ENCODE measurements at places on chromosomes 1 and 21. TPM values are rescaled to one million over a fixed set of nuclear protein-coding genes. Genes with fewer than 3 reads are reported as not detected.

- DNase-seq: peak; percentile 75
Observed at GRCh38 chr1:101259744-101260148, 22.9 kb downstream of the S1PR1 start.

The SSU72 gene
- total RNA-seq: 43.3 TPM

DNA sequence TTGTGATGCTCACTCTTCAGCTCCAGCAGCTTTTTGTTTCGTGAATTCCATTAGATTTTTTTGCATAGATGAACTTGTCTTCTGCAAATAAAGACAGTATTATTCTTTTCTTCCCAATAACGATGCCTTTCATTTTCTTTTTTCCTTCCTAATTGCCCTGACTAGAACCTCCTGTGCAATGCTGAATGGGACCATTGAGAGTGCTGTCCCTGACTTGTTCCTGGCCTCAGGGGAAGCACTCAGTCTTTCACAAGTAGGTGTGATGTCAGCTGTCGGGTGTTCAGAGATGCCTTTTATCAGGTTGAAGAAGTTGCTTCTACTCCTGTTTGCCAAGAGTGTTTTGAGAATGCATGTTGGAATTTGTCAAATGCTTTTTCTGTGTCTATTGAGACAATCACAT, 64.3 kb upstream of the ADARB1 start:
- no peak for DNase-seq

- DNase-seq: no peak
Observed at GRCh38 chr1:231151811-231152210, 10.0 kb upstream of the TRIM67 start.

DNA sequence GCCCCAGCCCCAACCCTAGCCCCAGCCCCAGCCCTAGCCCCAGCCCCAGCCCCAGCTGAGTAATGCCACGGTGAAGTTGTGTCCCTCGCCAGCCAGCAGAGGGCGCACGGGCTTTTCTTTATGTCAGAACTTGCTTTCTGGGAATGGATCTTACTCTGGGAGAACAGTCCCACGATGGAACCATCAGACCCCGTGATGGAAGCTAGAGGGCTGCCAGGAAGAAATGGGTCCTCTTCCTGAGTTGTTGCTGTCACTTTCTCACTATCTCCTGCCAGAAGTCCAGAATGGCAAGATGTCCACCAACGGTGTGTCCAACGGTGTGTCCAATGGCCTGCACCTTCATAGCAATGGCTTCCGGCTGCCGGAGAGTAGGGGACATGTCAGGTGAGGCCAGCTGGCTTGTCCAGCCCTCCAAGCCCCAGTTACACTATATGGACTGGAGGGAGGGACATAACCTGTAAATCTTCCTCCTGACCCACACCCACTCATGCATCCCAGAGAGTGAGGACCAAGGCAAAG, 25.1 kb upstream of the TMEM222 start:
- peak; percentile 54 for DNase-seq

- no peak for DNase-seq
Observed at GRCh38 chr1:210730023-210730422, 401.3 kb downstream of the HHAT start.

DNA sequence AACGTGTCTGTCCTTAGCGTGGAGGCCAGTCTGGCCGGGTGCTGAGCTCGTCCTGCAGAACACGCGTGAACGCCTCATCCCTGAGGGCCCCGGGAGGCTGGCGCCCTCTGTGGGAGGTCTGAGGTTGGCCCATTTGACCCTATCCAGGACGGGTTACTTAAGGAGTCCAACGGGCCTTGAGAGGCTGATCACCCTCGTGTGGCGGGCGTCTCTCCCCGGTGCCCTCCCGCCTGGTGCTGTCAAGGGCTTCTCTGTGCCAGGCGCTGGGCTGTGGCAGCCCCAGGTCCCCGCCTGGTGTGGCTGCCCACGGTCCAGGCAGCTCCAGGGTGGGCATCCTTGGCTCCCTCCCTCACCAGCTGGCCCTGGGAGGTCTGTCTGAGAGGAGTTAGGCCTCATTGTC, 9.7 kb downstream of the SKI start:
- DNase-seq: no peak

The AADACL3 gene
- total RNA-seq: not detected

GRCh38 chr1:202802998-202803932, 5.0 kb downstream of the KDM5B start:
- peak; percentile 57 for DNase-seq

DNA sequence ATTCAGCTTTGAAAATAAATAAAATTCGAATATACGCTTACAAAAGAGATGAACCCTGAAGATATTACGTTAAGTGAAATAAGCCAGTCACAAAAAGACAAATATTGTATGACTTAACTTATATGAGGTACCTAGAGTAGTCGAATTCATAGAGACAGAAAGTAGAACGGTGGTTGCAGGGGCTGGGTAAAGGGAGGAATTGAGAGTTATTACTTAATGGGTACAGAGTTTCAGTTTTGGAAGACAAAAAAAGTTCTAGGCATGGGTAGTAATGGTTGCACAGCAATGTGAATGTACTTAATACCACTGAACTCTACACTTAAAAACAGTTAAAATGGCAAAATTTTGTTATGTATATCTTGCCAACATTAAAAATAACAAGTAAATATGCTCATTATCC, 48.6 kb upstream of the ZNHIT6 start:
- DNase-seq: no peak

The TEX38 gene
- not detected for total RNA-seq

GRCh38 chr1:222034790-222035189, 292.9 kb upstream of the DUSP10 start:
- no peak for DNase-seq

GRCh38 chr1:226632169-226632879, 83.8 kb downstream of the STUM start:
- no peak for DNase-seq

DNA sequence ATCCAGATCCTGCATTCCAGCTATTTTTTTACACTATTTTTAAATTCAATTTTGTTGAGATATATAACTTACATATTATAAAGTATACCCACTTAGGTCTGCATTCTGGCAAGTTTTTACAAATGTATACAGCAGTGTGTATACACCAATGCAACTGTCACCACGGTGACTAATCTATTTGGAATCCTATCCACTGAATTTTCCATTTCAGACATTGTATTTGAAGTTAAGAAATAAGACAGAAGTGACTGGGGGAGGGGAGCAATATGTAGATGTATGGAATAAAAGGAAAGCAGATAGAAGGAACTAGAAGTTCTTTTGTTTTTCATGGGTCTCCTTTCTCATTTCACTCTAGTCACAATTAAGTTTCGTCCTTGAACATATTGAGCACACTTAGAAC, 431.5 kb upstream of the CHRM3 start:
- DNase-seq: no peak

GRCh38 chr1:154833841-154834240, 36.2 kb downstream of the KCNN3 start:
- no peak for DNase-seq

Measured in IMR-90 (cell line).